ENCODE measurements at places on chromosomes 7 and 10.

GRCh38 chr10:45443101-45444009 lies 69.3 kb downstream of the ALOX5 start:
- DNase-seq, result no peak

- peak; percentile 55 for DNase-seq
Observed at GRCh38 chr10:119368991-119369869, 161.9 kb downstream of the GRK5 start.

DNA sequence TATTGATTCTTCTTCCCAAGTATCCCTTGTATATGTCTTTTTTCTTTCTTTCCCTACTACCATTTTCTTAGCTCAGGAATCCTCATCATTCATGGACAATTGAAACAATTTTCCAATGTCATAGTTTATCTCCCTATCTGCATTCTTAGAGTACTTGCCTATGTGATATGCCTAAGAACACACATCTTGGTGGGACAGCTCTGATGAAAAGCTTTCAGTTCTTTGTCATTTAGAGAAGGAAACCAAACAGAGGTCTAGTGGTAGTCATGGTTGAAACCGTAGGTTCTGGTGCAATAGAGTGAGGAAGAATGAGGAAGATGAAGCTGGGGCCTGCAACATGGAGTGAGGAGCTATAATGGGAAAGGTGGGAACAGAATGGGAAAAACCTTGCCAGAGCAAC lies 28.2 kb downstream of the TDRD1 start:
- DNase-seq, result no peak

DNA sequence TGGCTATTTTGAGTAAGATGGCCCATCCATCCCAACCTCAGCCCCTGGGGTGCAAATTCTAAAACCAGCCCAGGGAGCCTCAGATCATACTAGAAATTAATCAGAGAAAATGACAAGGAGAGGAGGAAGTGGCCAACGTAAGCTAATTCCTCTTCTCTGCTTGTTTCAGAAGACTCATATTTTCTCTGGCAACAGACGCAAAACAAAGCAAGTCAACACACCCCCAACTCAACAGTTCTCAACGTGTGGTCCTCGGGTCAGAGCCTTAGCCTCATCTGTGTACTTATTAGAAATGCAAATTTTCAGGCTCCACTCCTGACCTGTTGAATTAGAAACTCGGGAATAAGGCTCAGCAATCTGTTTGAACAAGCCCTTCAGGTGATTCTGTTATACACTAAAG lies 413.9 kb upstream of the AUTS2 start:
- no peak for DNase-seq

DNA sequence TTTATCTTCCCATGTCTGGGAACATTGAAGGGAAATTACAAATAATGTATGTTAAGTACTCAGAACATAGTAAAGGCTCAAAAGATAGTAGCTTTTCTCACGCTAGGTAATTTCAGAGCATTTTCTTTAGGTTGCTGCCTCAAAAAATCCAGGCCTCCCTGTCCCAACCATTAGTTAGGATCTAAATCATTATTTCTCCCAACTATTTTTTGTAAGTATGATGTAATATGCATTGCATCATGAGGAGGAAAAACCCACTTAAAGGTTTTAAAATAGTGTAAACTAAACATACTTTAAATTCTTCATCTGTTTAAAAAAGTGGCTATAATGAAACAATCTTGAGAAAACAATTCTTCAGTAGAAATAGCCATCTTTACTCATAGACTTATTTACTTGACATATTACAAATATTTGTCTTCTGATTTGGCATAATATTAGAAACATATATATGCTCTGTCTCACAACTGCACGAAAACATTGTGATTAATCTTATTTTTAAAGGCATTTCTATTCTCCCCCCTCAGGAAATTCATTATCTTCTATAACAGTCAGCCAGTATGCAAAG lies 329.3 kb downstream of the ELMO1 start:
- no peak for DNase-seq

DNA sequence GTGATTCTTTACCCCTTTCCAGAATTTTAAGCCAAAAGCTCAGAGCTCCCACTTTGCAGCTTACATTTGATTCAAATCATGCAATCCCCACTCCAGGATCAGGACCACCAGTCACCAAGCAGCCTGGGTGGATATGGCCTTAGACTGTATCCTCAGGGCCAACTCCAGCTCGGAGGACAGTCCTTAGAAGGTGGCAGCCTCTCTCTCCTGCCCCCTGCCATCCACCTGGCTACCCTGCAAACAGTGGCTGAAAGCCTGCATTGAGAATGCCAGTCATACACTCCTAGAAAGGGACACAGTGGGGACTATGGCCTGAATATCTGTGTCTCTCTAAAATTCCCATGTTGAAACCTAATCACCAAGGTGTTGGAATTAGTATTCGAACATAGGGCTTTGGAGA lies 50.0 kb upstream of the KCNMA1 start:
- no peak for DNase-seq

GRCh38 chr7:43926798-43927123 lies 525 bp downstream of the UBE2D4 start:
- DNase-seq, result no peak

- peak; percentile 50 for DNase-seq
Observed at GRCh38 chr10:73887294-73888039, 13.1 kb upstream of the CAMK2G start.

GRCh38 chr7:146764458-146764857 lies 647.9 kb downstream of the CNTNAP2 start:
- DNase-seq, result no peak

DNA sequence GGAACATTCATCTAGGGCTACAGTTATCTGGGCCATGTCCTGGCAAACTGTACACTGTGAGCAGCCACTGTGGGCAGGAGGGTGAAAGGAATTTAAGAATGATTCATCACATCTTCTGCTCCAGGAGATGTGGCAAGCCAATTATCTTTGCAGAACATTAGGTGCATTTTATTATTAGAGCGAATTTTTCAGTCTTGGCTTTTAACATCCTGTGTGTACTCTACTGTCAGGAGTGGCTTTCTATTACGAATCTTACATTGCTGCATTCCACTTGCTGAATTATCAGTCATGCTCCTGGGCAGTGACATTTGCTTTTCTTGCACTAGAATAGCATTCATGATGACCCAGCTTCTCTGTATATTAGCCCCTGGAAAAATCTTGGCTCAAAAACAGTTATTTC lies 109.2 kb upstream of the TARP start:
- DNase-seq, result no peak

- no peak for DNase-seq
Observed at GRCh38 chr10:92757066-92757710, 67.4 kb downstream of the HHEX start.

DNA sequence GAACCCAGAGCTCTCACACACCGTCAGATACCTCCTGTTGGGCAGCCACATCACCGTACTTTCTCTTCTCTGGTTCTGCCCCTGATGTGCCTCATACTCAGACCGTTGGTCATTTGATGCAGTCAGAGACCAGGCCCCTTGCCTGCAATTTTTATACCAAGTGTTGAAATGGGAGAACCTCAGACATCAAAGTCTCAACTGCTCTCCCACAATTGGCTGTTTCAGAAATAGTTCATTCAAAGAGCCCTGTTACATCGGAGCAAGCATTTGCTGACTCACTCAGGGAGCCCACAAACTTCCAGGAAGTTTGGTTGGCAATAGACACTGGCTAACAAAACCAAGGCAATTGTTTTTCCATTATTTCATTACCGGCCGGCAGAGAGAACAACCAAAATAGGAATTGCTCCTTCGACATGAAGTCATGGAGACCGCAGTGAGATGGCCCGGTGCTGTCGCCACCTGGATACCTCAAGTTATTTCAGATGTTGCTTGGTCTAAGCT lies 33.5 kb upstream of the ADAM12 start:
- no peak for DNase-seq

GRCh38 chr7:159113056-159113455 lies 31.6 kb downstream of the VIPR2 start:
- DNase-seq, result no peak

- DNase-seq, result no peak
Observed at GRCh38 chr7:107167483-107168232, 1.1 kb upstream of the HBP1 start.

GRCh38 chr10:53395449-53395848 lies 622.9 kb upstream of the MBL2 start:
- no peak for DNase-seq

DNA sequence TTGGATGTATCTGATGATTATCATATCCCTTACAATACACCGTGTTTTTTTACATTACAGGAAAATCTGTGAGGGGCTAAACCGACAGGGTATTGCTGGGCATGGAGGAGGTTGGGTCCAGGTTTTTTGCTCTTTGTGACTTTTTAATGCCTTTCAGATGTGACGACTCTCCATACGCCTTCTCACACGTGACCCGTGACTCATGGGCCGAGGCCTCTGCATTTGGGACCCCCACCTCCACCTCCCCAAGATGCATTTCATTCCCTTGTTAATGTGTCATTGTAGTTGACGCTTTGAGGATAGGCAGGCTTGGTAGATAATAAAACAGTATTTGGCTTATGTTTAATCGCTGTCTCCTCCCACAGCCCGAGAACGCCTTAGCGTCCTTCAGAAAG lies 95.3 kb downstream of the CUX1 start:
- no peak for DNase-seq

DNA sequence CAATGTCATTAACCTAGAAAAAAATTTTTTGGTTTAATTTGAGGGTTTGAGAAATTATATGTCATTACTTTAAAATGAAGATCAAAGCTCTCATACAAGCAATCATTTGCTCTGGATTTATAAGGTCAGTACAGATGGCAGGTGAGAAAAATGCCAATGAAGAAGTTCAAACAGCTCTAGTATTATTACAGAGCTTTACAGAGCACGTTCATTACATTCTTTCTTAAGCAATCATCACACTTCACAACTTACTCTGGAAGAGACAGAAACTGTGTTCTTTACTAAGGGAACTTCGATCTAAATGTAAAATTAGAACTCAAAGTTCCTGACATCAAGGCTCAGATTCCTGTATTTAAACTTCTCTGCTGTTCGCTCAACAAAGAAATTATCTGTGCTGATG lies 153.4 kb downstream of the ATE1 start:
- no peak for DNase-seq

GRCh38 chr10:11551916-11552602 lies 59.4 kb downstream of the USP6NL start:
- DNase-seq, result no peak

GRCh38 chr10:70272925-70273316 lies 10.9 kb downstream of the NPFFR1 start:
- no peak for DNase-seq

DNA sequence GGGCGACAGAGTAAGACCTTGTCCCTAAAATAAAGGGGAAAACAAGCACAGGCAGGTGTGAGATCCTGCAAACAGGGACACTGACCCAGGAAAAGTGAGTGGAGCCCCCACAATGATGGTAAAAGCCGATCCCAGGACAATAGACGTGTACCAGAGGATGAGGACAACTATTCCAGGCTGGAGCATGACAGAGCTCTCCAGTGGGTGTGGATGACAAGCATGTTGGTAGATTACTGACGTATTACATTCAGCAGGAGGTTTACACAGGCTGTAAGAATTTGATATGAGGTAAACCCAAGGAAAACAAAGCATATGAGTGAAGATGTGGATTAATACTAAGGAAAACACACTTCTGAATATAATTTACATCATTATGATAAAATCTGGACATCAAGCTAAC lies 27.8 kb upstream of the SMURF1 start:
- no peak for DNase-seq

DNA sequence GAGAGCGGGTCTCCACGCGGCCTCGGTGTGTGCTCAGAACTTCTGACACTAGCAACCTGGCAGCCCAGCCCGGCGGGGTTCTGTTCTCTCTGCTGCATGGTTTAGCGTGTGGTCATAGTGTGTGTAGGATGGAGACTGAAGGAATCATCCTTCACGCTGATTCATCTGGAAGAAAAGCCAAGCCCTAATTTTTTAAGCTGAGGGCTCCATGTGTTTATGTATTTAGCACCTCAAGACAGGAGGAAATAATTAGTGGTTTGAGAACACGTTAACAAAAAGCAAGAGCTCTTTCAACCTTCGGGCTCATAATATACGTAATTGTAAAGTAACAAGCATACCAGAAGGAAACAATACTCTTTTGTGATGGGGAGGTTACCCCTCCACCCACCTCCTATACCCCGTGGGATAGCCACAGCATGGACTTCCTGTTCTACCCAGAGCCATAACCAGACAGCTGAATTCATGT lies 504.6 kb upstream of the MKI67 start:
- no peak for DNase-seq

DNA sequence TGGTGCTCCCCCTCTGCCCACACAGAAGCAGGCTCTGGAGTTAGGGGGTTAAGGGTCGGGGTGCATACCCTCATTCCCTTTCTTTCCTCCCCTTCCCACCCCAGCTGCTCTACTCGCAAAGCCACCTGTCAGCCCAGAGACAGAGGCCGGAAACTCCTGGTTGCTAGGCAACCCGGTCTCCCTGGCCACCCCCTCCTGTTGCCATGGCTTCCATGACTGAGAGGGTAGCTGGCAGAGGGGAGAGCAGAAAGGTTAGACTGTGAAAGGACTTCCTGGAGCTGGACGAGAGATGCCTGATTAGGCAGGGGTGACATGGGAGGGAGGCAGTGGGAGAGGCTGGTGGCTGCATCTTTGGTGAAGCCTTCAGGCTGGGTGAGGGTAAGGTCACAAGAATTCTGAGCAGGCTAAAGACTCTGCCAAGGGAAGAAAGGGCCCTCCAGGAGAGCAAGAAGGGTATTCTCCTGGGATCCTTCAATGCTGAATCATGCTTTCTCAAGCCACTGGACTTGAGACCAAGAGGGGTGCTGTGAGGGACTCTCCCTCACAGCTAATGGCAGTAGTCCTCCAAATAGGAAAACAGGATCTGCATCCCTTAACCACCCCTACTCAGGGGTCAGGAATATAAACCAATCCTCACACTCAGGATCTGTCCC lies 5.4 kb downstream of the PSD start:
- DNase-seq, result peak; percentile 87

GRCh38 chr10:84188815-84189214 lies 5.5 kb upstream of the CDHR1 start:
- DNase-seq, result no peak

DNA sequence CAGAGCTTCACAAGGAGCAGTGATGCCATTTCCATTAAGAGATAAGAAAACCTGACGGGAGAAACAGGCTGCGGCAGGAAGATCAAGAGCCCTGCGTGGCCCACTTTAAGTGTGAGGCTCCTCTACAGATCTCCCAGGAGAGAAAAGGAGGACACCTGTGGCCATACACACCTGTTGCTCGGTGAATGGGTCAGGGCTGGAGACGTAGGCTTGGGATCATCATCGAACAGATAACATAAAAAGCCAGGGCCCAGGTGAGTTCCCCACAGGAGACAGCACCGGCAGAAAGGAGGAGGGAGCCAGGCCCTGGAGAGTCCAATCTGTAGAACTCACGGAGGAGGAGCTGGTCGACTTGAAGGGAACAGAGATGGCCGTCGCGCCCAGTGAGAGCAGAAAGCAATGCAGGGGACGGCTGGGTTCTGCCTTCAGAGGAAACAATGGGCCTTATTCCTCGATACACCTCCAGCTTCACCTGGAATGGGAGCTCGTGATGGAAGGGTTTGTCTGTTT lies 556.8 kb downstream of the DNAJB6 start:
- no peak for DNase-seq

GRCh38 chr7:20229646-20230500 lies 12.7 kb upstream of the MACC1 start:
- DNase-seq, result no peak

- no peak for DNase-seq
Observed at GRCh38 chr7:36045830-36046341, 107.2 kb upstream of the EEPD1 start.

GRCh38 chr7:64747802-64748201 lies 46.4 kb upstream of the ZNF138 start:
- DNase-seq, result no peak

All from posterior cingulate gyrus (tissue), 11 donors.